ENCODE measurements at places on chromosomes 13 and 19.

DNA sequence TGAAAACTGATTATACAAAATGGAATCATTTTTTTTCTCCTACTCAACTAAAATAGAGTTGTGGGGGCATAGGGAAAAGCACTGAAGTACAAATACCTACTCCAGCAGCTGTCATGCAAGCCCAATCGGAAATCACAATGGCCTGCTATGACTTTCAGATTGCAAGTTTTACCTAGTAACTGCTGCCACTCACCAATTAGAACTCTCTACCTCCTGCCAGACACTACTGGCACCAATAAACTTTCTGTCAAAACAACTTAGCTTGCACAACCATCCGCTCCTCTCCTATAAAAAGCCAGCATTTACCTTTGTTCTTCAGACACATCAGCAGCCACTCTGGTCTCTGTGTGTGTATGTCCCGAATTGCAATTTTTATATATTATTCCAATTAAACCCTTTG is 9.3 kb upstream of the TRPC4 start:
- DNase-seq, result no peak

DNA sequence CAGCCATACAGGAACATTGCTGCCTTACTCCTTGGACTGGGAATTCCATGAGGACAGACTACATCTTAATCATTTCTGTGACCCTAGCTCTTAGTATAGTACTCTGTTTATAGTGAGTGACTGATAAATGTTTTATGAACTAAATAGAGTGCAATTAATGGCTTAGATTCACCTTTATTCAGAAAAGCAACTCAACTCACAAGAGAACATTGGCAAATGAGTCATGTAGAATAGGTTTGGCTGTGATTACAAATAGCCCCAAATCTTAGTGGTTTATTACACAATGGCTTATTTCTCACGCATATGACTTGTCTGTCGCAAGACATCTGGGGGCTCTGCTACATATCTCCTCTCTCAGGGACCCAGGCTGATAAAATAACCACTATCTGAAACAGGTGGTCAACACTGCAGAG is 121.6 kb upstream of the KL start:
- DNase-seq, result no peak

DNA sequence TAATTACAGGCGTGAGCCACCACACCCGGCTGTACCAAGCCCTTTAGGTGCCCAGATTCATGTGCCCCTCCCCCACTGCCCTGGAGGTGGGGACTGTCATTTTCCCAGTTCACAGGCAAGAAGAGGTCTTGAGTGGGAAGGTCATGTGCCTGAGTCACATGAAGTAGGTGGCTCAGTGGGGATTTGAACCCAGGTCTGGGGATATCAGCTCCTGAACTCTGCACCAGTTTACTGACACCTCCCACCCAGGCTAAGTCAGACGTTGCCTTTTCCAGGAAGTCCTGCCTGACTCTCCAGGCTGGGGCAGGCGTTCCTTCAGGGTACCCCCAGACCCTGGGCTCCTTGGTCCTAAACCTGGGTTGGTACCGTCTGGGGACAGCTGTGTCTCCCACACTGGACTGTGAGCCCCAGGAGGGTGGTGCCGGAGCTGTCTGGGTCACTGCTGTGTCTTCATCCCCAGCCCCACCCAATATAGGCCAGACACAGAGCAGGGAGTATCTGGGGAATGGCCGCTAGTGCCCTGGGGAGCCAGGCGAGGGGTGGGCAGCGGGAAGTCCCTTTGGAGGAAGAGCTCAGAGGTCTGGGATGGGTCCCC is 8.6 kb downstream of the VASP start:
- no peak for DNase-seq

- no peak for DNase-seq
Measured at GRCh38 chr13:36668316-36668715, 5.5 kb upstream of the SERTM1 start.

GRCh38 chr13:23433171-23434153 is at the start of gene SACS:
SACS (minus strand) TSS chr13:23433702; CDS start chr13:23411239, 22,463 bp downstream.
- no peak for DNase-seq

GRCh38 chr13:96795670-96796069 is 198.6 kb downstream of the OXGR1 start:
- no peak for DNase-seq

- no peak for DNase-seq
Measured at GRCh38 chr13:46609726-46610125, 56.8 kb downstream of the LRCH1 start.

GRCh38 chr19:53644061-53644816 is 12.4 kb downstream of the DPRX start:
- DNase-seq, result no peak

- DNase-seq, result no peak
Measured at GRCh38 chr19:3844596-3844995, 24.2 kb downstream of the ZFR2 start.

GRCh38 chr13:97540696-97541095 is 106.7 kb downstream of the RAP2A start:
- no peak for DNase-seq

DNA sequence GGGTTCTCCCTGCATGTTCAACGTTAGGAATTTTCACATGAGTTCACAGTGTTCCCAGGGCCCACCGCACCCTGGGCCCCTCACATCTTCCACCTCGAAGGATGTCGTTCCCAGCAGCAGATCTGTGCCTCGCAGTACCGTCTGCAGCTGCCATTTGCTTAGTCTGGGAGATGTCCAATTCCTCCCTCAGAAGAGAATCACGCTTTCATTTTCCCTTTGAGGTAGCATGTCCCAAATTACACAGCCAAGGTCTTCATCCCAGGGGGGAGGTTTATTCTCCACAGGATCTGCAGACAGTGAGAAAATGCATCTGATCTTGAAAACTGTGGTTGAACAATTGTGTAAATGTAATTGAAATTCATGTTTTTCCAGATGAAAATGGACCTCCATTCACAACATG is 150.2 kb downstream of the DCT start:
- DNase-seq, result no peak

DNA sequence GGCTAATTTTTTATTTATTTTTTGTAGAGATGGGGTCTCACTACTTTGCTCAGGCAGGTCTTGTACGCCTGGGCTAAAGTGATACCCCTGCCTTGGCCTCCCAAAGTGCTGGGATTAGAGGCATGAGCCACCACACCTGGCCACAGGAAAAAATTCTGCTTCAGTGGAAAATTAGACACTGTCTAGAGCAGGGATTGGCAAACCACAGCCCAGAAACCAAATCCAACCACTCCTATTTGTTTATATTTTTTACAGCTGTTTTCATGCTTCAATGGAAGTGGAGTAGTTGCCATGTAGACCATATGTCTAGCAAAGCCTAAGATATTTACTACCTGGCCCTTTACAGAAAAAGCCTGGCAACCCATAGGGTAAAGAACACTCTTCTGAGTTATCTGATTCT is 123.7 kb upstream of the MRI1 start:
- no peak for DNase-seq

GRCh38 chr13:20721454-20722357 is 18.2 kb downstream of the IL17D start:
- DNase-seq, result no peak

DNA sequence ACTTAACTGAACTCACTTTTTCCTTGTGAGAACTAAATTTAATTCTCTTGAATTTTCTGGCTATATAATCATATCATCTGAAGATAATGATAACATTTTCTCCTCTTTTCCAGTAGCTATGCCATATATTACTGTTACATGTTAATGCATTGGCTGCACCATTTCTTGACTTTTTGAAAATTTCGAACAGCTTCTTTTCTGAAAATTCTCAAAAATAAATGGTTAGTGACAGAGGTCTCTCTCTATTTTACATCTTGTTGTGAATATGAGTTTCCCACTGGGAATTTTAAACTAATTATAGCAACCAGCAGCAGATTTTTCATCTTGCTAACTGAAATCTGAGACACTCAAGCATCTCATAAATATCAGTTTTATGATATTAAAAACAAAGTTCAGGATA is 30.6 kb downstream of the MBNL2 start:
- no peak for DNase-seq

DNA sequence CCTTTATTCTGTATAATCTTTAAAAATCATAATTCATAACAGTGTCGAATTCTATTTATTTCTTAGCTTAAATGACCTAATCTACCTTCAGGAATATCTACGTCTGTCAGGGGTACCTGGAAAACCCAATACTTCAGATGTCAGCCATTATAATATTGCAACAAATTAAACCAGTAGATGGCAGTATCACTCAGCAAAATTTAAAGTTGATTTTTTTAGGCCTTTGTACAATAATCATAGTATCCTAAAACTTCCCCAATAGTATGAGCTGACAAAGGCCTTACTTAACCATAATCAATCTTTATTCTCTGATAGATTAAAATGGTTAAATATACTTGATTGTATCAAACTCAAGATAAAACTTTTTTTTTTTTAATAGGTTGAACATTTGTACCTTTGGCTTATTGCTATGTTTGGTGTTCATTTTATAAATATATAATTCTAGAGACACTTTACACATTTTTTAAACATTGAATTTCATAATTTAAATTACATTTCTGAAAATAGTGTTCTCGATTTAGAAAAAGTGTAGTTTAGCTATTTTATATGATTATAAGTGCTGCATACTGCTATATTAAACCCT is 830.2 kb upstream of the SPRY2 start:
- DNase-seq, result no peak

GRCh38 chr19:13742756-13743155 is 21.6 kb upstream of the MRI1 start:
- no peak for DNase-seq

DNA sequence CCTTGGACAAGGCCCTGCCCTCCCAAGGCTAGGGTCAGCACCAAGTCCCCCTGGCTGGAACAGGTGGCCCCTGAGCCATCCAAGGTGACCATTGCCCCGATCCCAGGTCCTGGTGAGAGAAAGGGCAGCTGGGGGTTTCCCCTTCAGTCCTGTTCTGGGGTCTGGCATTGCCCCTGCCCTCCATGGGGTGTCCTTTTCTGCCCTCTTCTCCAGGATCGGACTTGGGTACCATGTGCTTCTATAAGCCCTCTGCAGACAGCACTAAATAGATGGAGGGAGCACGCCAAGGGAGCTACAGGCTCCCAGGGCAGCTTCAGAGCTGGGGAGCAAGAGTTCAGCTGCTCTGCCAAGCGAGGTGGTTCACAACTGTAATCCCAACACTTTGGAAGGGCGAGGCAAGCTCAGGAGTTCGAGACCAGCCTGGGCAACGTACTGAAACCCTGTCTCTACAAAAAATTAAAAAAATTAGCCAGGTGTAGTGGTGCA is 13.5 kb upstream of the KCNN1 start:
- DNase-seq, result no peak

GRCh38 chr13:50355797-50356196 is 340.6 kb downstream of the KCNRG start:
- DNase-seq, result no peak

DNA sequence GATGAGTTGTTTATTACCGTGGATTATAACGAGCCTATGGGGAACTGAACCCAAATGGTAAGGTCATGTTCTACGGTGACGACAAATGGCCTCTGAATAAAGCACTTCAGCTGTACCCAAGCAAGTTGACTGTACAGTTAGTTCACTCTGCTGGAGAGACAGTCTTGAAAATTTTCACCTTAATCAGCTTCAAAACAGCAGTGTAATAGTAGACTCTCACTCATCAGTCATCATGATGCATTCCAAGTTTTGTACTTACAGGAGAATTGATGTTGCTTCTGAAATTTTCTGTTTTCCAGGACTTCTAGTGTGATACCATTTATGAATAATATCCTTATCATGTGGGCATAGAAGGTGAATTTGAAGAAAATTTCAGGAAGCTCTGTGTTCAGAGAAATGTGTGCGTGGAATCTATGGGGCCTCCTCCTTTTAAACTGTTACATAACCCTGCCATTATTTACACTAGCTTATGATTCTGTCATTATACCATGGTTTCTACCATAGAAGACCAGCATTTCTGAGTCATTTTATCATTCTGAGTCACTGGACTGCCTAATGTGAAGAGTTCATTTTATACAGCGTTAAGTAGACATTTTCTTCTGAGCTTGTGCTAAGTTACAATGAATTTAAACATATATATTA is 96.9 kb downstream of the WDFY2 start:
- DNase-seq, result no peak

DNA sequence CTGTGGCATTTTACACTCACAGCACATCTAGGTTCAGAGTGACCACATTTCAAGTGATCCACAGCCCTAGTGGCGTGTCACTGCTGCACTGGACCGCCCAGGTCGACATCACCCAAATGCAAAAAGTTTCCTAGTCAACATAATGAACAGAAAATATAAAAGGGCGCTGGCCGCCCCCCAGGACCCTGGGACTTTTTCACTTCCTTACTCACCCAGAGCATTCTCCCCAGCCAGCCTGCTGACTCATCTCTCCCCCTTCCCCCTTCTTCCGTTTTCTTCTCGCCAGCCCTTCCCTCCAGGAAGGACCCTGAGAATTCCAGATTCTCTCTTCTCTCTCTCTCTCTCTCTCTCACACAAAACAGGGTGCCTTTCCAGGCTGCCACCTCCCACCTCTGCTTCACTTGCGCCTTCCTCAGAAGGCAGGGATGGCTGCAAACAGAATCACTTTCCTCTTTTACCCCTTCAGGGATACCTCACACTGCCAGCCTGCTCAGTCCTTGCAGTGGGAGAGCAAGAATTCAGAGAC is 21.0 kb upstream of the GRWD1 start:
- DNase-seq, result no peak

DNA sequence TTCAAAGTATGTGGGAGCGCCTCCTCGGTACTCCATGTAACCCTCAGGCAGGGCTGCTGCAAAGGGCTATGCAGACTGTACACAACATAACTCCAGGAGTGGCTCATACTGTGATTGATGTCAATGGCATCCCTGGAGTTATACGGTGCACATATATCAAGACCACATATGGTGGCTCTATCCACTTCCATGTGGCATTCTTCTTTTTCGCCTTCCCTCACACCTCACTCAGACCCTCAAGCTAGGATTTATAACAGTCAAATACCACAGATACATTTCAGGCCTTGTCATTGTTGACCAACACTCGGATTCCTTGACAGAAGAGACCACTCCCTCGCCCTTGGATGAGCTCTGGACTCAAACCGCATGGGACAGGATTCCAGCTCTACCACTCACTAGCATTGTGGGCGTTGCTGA is 11.3 kb upstream of the UBL3 start:
- DNase-seq, result no peak

GRCh38 chr13:51818781-51819511 is 15.0 kb upstream of the DHRS12 start:
- no peak for DNase-seq

GRCh38 chr19:844546-844971 is 3.8 kb downstream of the PRTN3 start:
- DNase-seq, result no peak

DNA sequence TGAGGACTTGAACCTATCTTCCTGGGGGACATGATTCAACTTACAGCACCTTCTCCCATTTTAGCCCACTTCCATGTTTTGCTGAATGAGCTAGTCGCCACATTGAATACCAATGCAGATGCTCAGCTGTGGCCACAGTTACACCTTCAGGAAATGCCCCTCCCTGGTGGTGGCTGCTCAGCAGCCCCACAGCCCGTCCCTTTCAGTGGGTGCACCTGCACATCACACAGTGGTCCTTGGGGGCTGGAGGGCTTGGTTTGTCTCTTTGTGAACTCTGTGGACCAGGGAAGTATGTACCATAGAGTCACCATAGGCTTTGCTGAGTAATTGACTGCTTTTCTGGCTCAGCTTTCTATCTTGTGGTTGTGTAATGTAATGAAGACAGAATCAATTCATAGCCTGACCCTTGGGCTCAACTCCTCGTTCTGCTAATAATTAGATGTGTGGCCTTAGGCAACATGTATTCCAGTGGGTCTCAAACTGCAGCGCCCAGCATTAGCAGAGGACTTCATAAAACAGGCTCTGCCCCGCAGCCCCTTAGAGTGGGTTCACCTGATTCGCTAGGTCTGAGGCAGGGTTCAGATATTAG is 48.1 kb upstream of the FARP1 start:
- no peak for DNase-seq

Data from activated T-helper 1 cell treated with Interleukin-2 at 50 U/mL for 16 hours (primary cell).